ENCODE measurements at places on chromosomes 5 and 9.

DNA sequence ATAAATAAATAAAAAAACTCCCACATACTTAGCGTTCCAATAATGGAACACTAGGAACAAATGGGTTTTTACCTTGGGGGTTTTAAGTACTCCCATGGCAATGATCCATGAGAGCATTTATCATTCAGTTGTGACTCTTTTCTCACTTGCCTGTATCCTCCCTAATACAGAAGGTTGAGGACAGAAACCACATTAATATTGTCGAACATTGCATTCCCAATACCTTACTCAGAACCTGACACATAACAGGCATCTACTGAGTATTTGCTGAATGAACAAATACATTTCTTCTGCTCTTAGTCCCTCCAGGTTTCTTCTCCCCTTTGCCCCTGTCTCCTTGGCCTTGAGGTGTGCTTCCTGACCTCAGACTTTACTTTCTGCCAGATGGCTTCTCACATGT, 175.9 kb downstream of the CEMIP2 start:
- no peak for DNase-seq

DNA sequence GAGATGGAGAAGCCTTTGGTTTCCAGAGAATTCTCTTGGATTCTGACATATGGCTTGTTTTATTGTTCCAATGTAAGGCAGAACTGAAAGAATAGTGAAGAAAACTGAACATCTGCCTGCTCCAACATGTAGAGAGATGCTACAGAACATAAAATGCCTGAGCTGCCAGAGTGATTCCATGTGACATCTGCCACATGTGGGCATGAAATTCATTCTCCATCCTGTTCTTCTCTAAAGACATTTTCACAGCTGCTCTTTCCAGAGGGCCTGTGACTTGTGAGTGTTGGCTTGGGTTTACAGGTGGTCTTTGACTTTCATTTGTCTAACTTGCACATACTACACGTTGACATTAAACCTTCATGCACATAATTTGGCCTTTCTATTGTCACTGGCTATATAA, 33.7 kb upstream of the TXN start:
- no peak for DNase-seq

- no peak for DNase-seq
These were observed 7.9 kb downstream of the SLC44A1 start for GRCh38 chr9:105252405-105252756.

DNA sequence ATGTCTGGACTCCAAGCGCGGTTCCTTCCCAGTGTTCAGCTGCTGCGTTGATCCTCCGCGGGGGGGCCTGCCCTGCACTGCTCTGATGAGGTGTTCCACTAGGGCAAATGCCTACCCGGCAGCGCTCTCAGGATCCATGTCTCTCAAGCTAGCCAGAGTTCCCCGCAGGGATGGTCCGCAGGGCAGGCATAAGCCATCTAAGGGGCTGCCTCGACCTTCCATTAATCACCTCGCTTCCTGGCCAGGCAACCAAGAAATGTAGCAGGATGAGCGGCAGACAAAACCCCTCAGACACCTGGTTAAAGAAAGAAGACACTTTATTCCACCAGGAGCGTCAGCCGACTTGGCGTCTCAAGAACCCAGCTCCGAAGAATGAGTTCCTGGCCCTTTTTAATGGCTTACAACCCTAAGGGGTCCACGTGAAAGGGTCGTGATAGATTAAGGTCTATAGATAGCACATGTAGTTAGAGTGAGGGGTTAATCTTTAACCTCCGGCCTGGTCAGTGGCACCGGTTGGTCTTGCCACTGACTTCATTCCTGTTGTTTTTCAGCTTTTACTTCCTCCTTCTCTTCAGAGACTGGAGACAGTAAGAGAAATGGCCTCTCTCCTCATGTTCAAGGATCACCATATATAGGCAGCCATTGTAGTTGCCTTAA, 47.2 kb upstream of the COX7C start:
- DNase-seq: no peak

DNA sequence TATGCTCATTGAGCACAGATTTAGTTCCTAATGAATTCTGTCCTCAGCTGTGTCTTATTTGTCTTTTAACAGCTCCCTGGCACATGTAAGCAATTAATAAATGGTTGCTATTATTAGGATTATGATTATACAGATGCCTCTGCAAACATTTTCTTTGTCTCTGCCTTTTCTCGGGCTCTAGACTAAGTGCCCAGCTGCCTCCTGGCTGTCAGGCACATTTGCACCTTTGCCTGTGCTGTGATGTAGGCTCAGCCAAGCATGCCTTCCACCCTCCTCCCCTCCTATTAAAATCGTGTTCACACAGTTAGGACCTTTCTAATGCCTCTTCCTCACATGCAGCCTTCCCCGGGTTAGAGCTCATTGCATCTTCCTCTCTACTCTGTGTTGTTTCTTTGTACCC, 25.7 kb downstream of the NPR3 start:
- no peak for DNase-seq

GRCh38 chr5:67935908-67936566, 279.5 kb upstream of the PIK3R1 start:
- DNase-seq: no peak

DNA sequence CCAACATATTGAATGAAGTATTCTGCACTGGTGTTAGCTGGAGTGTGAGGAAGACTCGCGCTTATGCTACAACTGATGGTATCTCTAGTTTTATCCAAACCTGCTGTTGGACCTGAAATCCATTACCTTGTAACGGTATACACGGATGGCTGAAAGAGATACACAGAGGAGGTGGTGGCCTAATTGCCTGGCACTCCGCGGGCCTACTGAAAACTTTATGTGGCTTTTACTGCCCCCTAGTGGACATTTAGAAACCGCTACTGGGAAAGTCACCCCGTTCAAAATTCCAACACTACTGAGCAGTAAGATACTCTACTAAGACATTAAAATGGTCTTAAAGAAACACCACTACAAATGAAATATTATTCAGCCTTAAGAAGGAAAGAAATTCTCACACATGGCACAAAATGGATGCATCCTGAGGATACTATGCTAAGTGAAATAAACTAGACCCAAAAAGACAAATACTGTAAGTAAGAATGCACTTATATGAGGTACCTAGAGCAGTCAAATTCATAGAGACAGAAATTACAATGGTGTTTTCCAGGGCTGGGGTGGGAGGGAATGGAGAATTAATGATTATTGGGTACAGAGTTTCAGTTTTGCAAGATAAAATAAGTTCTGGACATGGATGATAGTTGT, 100.4 kb downstream of the TTLL11 start:
- peak; percentile 53 for DNase-seq

- DNase-seq: no peak
These were observed 307.2 kb downstream of the GADD45G start for GRCh38 chr9:89911721-89912604.

DNA sequence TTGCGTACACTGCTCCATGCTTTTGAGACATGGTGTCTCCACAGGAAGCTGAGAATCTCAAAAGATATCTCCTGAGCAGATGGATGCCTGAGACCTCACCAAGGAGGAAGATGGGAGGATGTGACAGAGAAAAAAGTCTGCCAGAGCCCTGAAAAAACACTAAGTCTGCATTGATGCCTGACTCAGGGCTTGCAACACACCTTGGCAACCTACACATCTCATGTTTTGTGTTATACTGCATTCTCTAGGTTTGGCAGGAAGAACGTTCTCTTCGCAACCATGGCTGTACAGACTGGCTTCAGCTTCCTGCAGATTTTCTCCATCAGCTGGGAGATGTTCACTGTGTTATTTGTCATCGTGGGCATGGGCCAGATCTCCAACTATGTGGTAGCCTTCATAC, 19.2 kb downstream of the SLC22A4 start:
- DNase-seq: no peak

GRCh38 chr9:88746743-88747398, 211.9 kb downstream of the NXNL2 start:
- no peak for DNase-seq

DNA sequence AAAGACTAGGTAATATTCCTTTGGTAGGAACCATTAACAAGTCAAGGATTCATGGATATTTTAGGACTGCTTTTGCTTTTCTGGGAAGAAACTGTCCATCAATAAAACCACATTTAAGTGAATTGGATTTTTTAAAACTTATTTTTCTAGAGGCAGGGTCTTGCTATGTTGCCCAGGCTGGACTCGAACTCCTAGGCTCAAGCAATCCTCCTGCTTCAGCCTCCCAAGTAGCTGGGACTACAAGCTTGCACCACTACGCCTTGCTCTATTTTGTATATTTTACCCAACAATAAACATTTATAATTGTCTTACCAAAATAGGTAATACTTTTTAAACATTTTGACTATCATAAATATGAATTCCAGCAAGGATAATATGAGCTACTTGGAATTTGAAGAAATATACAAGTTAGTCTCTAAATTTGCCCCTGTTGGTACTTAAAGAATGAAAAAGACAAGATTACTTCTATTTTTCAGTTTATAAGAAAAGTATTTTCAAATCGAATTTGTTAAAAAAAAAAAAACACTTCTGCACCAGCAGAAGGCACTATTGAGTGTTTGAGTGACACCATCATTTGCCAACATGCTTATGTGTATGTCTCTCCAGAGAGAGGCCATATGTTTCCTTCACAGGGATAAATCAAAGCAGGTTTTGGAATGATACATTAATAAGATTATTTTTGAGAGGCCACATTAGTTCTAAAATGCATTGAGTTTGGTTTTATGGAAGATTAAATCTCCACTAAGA, 60.0 kb upstream of the CARTPT start:
- DNase-seq: no peak

DNA sequence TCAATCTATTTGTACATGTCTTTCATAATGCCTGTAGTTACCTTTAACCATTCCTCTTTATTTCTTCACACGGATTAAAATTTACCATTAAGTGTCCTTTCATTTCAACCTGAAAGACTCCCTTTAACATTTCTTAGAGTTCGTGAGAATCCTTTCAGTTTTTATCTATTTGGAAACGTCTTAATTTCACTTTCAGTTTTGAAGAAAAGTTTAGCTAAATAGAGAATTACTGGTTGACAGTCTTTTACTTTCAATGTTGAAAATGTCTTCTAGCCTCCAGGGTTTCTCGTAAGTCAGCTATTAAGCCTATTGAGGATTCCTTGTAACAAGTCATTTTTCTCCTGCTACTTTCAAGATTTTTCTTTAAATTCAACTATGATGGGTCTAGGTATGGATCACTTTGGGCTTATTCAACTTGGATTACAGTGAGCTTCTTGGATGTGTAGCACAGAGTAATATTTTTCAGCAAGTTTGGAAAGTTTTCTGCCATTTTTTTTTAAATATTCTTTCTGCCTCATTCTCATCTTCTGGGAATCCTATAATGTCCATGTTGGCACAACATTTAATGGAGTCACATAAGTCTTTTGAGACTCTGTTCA, 48.5 kb downstream of the RFX3 start:
- DNase-seq: no peak

DNA sequence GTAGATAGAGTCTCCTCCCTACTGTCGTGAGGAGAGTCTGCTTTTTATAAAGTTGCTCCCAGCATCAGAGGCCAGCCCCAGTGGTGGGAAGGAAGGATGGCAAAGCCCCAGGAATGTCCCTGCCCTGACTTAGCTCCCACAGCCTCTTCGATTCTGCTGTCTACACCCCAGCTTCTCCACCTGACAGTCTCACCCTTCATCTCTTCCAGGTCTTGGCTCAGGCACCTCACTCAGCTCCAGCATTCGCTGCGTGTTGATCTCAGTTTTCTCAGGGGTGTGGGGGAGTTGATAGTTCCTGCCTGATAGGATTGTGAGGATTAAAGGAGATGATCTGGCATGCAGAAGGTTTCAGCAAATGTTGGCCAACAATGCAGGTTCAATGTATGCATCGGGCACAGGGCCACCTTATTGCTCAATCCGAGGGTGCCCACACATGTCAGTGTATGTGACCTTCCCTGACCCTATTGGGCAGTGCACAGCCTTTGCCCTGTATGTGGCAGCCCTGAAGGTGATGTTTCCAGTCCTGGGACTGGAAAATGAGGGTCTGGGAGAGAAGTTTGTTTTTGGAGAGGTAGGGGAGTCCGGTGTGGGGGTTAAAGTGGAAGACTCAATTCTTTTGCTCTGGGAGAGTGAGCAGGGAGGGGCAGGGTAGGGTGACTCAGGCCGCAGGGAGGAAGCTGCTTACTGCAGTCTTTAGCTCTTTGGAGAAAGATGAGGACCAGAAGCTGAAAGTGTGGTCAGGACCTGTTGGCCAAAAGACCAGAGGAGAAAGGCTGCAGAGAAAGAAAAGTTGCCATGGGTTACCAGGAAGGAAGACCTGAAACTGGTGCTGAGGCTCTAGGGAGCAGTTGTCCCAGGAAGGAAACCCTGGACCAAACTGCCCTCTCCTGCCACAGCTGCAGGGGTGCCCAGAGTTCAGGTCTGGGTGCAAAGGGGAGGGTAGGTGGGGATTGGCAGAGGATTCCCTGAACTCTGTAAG, 153.2 kb downstream of the MACROH2A1 start:
- DNase-seq: peak; percentile 34

- no peak for DNase-seq
These were observed 87.8 kb downstream of the RAI14 start for GRCh38 chr5:34743878-34744277.

DNA sequence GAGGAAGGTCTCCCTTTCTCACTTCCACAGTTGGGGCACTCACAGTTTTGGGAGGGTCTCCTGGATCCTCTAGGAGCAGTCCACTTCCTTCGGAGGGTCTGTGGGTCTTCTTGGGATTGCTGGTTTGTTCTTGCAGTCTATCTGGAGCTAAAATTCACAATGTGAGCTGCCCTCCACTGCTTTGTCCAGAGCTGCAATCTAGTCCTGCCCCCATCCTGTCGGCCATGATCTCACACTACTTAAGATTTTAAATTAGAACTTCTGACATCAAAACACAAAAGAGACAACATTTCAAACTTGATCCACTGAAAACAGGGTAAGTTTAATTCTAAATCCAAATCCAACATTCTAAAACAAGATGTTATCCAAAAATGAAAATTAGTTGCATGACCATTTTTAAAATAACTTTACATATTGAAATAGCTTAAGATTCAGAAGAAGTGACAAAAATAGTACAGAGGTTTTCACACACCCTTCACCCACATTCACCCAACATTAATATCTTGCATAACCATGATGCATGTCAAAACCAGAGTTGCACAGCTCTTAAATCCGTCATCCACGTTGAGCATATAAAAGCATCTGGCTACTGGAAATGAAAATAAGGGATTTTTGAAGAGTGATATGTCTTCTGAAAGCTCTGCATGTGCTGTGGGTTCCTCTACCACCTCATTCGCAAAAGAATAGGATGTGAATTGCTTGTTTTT, 113.7 kb upstream of the EPB41L4A start:
- DNase-seq: no peak

- no peak for DNase-seq
These were observed 10.7 kb upstream of the STK32A start for GRCh38 chr5:147223948-147224791.

DNA sequence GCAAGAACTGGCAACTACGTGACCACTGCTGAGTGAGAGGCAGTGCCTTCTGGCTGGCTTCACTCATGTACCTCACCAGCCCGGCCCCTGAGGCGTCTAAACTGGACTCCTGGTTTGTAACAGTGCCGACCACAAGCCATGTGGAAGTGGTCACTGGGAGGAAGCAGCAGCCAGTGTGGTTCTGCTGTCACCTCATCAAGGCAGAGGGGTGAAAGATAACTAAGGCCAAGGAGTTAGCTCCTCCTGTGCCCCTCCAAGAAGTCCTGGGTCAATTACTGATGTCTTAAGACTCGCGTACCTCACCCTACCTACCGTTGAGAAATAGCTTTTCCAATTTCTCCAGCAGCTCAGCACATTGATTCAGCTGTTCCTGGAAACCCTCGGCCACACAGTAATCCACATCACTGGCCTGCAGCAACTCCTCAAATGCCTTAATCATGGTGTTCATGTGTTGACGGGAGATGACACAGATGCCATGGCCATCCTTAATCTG, 142.9 kb downstream of the CDK5RAP2 start:
- DNase-seq: peak; percentile 73

GRCh38 chr5:15338546-15338945, 161.4 kb upstream of the FBXL7 start:
- DNase-seq: no peak

All from activated CD8-positive, alpha-beta memory T cell treated with anti-CD3 and anti-CD28 coated beads, Interleukin-2, amount 10 ng/mL, durations not matched to agents 7 days and 5 days (primary cell).